ENCODE measurements at places on chromosomes 5 and 9.
A peak's percentile ranks its signal among the peaks of the same experiment; 100 is the strongest.

GRCh38 chr9:93124793-93125192 is 9.3 kb downstream of the NINJ1 start:
- DNase-seq = no peak

DNA sequence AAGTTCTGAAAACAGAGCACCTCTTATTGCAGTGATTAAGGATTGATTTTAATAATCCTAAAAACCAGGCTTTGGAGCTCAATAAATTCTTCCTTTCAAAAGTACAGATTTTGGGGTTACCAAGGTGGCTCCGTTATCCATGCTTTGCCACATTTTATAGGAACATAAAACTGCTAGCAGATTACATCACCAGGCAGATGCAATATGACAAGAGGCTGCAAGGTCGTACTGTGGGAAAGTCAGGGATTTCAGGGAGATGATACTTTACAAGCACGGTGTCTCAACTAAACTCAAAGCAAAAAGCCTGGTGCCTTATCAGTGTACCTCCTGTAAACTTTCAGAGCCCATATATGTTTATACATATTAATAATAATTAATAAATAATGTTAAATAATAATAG is 28.6 kb downstream of the ADAMTSL1 start:
- no peak for DNase-seq

- DNase-seq = peak; percentile 96
These were observed 355.1 kb upstream of the RFX3 start for GRCh38 chr9:3880851-3881250.

- DNase-seq = no peak
These were observed 587.0 kb downstream of the CDH18 start for GRCh38 chr5:19401032-19401431.

DNA sequence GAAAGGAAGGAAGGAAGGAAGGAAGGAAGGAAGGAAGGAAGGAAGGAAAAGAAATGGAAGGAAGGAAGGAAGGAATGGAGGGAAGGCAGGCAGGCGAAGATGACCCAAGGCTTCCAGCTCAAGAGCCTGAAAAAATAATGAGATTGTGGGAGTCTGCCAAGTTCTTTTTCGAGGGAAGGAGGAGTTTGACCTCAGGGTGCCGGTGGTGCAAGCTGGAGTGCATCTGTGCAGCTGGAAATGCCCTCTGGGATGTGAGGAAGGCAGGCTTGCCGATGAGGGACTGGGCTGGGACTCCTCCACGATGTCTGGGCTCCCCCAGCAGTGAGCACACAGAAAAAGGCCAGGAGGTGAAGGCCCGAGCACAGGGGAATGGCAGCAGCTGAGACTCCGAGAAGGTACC is 154.9 kb upstream of the DAPK1 start:
- DNase-seq = no peak

- no peak for DNase-seq
These were observed 1.9 kb downstream of the IARS1 start for GRCh38 chr9:92291577-92291976.

GRCh38 chr5:98927989-98928872 is 576 bp downstream of the CHD1 start:
- DNase-seq = no peak

- DNase-seq = no peak
These were observed 25.7 kb downstream of the SLC12A7 start for GRCh38 chr5:1086137-1086536.

DNA sequence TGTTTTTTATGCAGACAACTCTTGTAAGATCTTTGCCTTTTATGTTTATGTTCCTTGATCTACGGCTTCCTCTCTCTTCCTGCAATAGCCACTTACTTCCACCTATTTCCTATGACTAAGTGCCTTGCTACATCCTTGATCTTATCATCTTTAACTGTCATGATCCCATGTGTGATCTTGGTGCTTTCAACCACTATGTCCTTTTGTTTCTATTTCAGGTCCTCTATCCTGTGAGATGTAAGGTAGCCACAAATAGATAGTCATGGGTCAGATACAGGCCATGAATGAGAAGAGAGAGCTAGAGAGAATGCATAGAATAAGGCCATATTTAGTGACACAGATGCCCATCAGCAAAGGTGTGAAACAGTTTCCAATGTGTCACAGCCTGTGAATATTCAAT is 243.6 kb upstream of the HAPLN1 start:
- no peak for DNase-seq
